Midbrain (tissue), 1 donor: ENCODE measurements at places on chromosomes 13 and 19.

- DNase-seq = no peak
These were observed 121.1 kb upstream of the TSHZ3 start for GRCh38 chr19:31470229-31470939.

DNA sequence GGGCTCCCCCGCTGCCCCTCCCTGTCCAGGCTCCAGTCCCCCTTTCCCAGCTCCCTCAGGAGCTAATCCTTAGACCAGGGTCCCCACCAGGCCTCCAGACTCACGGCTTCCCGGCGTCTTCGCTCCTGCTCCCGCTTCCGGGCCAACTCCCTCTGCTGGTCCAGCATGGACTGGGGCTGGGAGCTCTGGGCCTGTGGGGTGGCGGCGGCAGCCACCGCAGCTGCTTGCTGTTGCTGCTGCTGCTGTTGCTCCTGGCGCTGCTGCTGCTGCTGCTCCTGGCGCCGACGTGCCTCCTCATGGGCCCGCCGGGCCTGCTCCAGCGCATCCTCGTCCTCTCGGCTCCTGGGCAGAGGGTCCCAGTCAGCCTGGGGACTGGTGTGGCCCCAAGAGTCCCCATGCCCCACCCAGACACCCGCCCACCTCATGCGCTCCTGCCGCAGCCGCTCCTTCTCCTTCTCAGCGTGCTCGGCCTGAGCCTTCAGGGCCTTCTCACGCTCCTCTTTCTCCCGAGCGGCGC lies 6.4 kb upstream of the EPHX3 start:
- DNase-seq = no peak

DNA sequence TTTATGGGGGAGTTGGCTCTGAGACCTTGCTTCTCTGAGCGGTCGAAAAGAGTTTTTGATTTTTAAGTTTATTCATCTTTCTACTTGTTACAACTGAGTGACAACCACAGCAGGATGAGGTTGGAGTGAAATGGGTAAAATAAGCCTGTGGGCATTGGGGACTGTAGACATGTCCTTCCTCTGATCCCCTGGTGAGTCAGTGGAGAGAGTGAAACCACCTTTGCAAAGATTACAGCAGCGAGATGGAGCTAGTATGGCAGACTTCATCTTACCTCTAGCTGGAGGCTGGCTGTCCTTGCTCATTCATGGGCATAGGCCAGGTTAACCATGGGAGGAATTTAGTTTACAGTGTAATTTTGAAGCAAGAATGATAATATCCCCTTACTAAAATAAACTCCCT lies 30.9 kb upstream of the PSG9 start:
- no peak for DNase-seq

DNA sequence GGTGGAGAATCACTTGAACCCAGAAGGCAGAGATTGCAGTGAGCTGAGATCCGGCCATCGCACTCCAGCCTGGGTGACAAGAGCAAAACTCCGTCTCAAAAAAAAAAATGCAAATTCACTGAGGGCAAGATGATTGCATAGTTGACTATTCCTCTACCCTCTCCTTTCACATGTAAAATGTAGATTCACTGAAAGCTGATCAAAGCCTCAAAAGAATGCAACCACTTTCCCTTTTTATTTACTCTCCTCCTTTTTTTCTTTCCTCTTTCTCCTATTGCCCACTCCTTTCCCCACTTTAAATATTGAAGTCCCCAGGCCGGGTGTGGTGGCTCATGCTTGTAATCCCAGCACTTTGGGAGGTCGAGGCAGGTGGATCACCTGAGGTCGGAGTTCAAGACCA lies 6.3 kb downstream of the TEX101 start:
- DNase-seq = no peak

DNA sequence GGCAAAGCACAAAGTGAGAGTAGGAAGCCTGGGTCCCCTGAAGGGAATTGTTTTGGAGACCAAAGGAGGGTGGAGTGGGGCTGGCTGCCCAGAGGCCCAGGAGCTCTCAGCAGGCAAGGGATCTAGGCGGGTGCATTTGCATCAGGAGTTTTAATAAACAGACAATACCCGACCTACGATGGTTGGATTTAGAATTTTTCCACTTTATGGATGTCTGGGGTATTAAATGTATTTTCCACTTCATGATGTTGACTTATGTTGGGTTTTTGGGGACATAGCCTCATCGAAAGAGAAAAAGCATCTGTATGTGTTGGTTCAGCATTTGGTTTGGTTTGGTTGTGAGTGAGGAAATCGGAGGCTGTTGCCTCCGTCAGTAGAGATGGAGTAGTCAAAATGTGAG lies 205.2 kb upstream of the MAB21L1 start:
- DNase-seq = no peak

- DNase-seq = no peak
These were observed 391 bp downstream of the ZNF761 start for GRCh38 chr19:53432088-53432661.

DNA sequence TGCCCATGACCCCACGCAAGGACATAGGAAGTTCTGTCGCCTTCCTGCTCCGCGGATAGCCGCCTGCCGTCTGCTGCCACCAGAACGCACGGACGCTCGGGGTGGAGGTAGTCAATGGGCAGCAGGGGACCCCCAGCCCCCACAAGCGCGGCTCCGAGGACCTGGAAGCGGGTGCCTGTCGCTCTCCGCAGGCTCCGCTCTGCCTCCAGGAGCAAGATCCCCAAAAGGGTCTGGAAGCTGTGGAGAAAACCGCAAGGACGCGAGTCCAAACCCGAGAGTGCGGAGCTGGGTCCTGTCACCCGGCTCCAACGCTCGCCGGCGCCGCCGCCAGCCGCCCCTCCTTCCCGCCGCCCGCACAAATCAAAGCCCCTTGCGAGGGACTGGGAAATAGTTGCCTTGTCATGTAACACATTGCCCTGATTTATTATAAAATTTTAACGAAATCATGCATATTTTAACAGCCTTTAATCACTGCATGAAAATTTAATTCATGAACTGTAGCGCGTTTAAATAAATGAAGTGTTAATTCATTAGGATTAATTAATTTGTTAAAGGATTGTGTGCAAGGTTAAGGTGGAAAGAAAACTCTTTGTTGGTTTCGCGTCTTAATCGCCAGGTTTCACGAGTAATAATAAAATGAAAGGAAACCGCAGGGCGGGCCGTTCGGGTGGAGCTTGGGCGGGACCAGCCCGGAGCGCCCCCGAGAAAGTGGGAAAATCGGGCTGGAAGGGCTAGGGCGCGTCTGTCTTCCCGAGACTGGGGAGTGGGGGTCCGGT lies 5.5 kb upstream of the POU4F1 start:
- DNase-seq = no peak

- DNase-seq = no peak
These were observed 315.2 kb downstream of the ATP8A2 start for GRCh38 chr13:25686831-25687470.

- DNase-seq = no peak
These were observed 1146.1 kb downstream of the EFNB2 start for GRCh38 chr13:105389373-105389772.

- no peak for DNase-seq
These were observed 20.3 kb downstream of the ACTN4 start for GRCh38 chr19:38667661-38668171.

DNA sequence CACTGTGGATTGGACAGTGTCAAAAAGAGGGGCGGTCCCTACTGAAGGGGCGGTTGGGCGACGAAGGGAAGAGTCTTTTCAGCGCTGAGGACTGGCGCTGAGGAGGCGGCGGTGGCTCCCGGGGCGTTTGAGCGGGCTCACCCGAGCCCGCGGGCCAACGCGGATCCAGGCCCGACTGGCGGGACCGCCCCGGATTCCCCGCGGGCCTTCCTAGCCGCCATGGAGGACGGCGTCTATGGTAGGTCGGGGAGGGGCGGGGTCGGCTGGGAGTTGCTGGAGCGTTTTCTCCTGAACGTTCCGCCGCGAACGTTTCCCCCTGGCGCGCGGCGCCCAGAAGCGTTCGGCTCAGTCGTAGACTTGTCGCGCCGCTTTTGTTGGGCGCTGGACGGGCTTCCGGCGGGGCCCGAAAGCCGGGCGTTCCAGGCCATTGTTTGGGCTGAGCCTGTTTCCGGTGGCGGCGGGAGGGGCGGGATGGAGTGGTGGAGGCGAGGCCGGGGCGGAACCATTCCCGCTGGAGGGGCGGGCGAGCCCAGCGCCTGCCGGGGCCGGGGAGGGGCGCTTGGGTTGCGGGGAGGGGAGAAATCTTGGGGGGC lies at the start of gene CYTH2:
Gene CYTH2 (plus strand): TSS at position 81 of the 593 bp plus-strand sequence. CDS start 139 bp downstream, at position 220.
- peak; percentile 82 for DNase-seq

- DNase-seq = no peak
These were observed 53.9 kb upstream of the ZNF536 start for GRCh38 chr19:30318261-30318660.

DNA sequence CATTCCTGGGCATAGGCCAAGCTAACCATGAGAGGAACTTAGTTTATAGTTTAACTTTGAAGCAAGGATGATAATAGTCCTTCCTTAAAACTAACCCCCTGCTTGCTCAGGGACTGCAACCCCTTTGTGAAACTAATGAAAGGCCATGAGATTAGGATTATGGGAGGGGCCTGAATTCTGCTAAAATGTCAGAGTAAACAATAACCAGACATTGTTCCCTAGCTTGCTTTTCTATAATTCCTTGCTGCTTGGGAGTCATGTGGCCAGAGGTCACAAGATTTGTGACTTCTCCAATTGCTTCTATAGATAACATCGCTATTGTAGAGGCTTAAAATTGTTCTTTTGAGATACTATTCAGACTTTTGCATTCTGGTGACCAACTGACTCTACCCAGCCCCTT lies 634.0 kb downstream of the TBC1D4 start:
- no peak for DNase-seq

- no peak for DNase-seq
These were observed 367.6 kb upstream of the TSHZ3 start for GRCh38 chr19:31716826-31717225.

DNA sequence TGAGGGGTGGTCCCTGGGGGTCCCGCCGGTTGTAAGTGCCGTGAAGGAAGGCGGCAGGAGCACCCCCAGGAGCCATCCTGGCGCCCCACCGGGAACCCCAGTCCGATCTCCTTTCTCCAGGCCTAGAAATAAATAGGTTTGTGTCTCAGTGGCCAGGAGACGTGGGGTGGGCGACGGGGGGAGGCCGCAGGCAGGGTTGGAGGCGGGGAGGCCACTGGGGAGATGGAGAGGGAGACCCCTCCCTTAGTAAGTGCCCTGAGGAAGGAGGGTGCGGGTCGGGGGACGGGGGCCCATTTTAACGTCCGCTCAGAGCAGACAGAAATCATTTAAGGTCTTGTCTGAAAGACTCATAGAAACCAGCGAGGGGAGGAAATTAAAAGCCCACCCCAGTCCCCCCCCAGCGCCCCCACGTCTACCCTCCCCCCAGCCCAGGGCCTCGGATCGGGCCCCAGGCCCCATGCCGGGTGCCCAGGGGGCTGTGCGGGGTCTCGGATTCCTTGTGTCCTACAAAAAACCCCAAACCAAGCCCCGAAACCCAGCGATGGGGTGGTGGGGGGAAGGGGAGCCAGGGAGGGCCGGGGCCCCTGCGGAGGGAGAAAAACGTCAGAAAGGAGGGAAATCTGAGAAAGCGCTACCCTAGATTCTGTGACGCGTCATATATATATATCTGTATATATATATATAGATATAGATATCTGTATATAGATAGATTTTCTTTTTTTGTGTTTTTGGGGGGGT lies 19.6 kb downstream of the ZBTB7A start:
- DNase-seq = no peak

DNA sequence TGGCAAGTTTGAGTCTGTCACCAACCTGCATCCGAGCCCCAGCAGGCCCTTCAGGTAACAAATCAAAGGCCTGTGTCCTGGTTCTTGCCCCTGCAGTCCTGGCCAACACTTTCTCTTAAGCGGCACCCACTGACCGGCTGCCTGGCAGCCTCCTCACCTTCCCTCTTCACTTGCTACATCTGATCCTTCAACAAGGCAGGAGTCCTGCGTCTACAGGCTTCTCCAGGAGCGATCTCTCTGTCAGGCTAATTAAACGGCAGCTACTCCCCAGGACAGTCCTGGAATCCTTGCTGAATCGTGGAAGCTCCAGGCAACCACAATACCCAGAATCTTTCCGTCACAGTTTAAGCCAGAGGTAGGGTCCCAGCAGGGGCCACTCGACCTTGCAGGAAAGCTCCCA lies 41.1 kb upstream of the GAS6 start:
- no peak for DNase-seq

GRCh38 chr13:32047088-32047487 lies 15.5 kb downstream of the FRY start:
- no peak for DNase-seq

DNA sequence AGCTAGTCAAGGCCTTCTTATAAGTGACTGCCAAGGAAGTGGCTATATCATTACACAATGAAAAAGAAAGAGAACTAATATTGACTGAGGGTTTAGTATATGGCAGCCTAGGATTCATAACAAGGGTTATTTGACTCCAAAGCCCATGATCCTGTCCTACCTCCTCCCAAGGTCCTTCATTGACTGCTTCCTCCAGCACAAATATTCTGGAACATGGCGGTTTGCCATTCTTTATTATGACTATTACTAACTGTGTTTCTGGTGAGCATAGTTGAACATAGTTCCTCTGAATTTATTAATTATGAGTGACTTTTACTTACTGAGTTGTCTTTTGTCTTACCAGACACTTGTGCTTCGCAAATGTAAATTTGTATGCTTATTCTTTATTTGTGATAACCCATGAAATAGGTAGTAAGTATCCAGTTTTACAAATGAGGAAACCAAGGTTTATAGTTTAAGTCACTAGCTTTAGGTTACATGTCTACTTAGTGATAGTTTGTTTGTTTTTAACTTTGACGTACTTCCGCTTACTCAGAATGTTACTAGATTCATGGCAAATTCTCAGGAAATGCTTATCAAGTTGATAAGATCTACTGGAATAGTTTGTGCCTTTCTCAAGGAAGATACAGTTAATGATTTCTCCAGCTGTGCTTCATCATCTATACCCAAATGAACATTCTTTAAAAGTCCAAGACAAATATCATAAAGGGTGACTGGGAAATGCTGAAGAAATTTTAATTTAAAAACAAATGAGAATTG lies 15.5 kb upstream of the DCLK1 start:
- no peak for DNase-seq

DNA sequence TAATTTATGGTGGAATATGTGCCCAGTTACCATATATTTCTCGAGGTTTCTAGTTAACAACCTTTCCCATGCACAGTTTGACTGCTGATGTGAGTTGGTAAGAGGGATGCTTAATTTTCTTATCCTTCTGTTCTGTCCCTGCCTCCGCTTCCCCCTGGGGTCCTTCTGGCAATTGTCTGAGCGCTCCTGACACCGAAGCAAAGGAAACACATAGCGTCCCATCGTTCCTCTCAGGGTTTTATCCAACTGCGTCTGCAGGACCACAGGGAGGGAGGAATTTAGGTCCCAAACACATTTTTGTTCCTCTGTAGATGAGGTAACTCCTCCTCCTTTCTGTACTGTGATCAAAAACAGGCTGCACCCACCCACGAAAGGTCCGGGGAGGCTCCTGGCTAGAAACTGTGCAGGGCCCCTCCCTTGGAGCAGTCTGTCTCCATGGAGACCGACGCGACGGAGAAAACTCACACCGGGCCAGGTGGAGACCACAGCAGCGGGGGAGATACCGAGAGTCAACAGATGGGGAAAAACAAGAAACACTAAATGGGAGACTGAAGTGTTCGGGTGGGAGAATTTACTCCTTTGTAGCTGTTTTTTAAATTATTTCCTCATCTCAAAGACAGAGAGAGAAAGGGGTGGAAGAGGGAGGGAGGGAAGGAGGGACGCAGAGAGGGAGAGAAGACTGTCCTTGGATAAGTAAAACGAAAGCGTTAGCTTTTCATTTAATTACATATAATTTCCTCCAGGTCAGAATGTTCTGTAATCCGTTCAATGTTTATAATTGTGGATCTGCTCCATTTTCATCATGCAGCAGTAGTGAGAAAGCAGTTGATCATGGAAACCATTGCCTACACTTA lies 191.8 kb upstream of the NBEA start:
- DNase-seq = no peak
